ENCODE measurements at places on chromosomes 3 and 15.

DNA sequence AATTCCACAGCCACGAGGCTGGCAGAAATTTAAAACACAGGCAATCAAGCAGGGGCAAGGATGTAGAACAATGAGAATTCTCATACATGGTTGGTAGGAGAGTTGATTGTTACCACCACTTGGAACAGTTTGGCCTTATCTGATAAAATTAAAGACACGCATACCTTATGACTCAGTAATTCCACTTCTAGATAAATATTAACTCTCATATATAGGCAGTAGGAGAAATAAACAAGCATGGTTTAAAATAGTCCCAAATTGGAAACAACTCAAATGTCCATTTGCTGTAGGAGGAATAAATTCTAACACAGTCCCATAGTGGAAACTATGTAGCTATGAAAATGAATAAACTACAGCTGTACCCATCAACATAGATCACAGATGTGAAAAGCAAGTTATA lies 42.3 kb upstream of the USP3 start:
- DNase-seq = no peak

DNA sequence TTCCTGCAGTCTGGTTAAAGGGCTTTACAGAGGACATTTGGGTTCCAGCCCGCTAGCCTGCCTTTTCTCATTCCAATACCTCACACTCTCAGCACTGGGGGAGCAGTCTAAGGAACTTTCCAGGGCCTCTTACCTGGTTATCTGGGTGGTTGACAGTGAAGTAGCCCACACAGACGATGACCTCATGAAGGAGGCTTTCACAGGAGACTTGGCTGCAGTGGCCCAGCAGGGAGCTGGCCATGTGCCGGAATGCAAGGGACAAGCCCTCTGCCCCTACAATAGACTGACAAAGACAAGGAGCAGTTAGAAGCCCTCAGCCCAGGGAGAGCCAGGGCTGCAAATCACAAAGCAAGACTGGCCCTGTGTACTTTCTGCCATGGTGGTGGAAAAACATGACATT lies 39.5 kb downstream of the ISL2 start:
- DNase-seq = no peak

- DNase-seq = no peak
Measured at GRCh38 chr3:143795874-143796273, 52.4 kb downstream of the SLC9A9 start.

DNA sequence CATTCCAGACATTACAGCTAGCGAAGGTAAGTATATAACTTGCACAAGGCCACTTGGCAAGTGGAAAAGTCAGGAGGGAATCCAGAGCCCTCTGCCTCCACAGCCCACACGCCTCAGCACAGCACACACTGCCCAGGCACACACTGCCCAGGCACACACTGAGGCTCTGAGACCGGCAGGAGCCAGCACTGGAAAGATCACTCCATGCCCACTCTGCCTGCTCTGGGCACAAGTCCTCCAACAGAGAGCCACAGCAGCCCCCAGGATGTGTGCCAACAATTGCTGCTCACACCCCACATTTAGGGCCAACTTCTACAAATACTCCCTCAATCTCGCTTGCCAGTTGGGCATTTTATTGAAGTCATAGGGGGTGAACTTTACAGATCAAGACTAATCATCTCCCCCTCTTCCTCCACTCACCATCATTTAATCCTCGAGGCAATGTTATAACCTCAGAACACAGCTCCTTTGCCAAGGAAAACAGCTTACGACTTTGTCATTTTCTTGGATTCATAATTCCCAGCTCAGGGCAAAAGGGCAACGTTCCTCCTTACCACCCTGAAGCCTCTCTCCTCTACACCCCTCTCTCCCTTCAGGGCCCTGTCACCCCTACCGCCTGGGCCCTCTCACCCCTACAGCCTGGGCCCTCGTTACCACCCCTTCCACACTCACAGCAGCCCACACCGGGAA lies 53.0 kb upstream of the TPM1 start:
- no peak for DNase-seq

DNA sequence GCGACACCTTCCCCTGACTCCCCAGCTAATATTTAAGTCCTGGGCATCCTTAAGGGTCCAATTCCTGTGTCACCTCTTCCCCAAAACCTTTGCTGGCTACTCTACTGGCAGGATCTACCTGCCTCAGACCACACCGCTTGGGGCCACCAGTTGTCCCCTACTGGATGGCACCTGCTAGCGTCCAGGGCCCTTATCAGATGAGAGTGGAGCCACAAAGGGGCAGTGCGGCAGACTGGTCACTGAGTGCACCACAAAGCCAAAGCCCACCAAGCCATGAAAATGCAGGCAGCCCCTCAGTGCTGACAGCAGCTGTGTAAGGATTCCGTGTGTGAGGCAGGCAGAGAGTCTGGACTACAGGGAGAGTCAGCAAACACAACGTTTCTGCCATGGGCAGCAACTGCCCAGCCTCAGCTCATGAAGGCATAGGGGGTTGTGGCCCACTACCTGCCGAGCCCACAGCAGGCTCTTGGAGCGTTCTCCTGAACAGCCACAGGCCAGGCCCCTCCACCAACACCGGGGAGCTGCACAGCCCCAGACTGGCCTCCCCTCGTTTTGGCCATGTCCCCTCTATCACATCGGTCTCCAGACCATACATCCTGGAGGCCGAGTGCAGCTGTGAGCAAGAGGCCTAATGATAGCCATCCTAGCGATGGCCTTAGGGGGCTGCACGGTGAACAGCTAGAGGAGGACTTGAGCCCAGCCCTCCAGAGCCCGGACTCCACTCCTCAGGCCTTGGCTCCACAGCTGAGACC lies 32.3 kb downstream of the ALDH1L1 start:
- no peak for DNase-seq

DNA sequence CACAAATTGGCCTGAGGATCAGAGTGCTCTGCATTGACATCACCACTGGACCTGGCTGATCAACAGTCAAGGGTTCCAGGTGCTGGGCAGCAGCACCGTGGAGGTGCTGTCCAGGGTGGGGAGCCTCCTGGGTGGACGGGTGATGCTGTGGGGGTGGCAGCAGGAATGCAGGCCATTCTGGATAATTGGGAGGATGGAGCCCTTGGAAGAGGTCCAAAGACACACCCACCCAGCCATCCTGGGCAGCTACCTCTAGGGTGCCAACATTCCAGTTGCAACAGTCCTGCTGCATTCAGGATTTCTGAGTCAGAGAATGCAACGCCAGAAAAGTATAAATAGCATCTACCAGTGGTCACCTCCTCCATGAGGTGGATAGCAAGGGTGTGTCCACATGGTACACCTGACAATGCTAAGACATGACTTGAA lies 26.8 kb downstream of the STARD5 start:
- no peak for DNase-seq

Data from Right ventricle myocardium inferior (tissue), 1 donor.